ENCODE measurements at places on chromosomes 13 and 19. TPM values are rescaled to one million over a fixed set of nuclear protein-coding genes. Genes with fewer than 3 reads are reported as not detected.

Gene SPTBN4
- total RNA-seq, result 1.2 TPM

Gene FBN3
- 118 TPM for total RNA-seq

Gene ZNF154
- total RNA-seq, result 19.3 TPM

Gene VSTM1
- total RNA-seq, result not detected

Gene KLC3
- 4.8 TPM for total RNA-seq

Gene IL17D
- total RNA-seq, result 0.88 TPM

Gene GPR183
- total RNA-seq, result not detected

Gene C1QTNF9
- total RNA-seq, result not detected

Gene IQCN
- 2.4 TPM for total RNA-seq

Gene EEF1AKMT1
- 6.8 TPM for total RNA-seq

Gene NOTCH3
- total RNA-seq, result 171 TPM

Gene URI1
- 38.0 TPM for total RNA-seq

Gene SCEL
- total RNA-seq, result not detected

Gene ZNF844
- total RNA-seq, result 18.7 TPM

Gene FXYD1
- total RNA-seq, result 1.9 TPM

Gene B3GNT8
- total RNA-seq, result 4.7 TPM

Gene TUBA3C
- total RNA-seq, result not detected

Gene NCR1
- total RNA-seq, result 34.5 TPM

Gene PRRG2
- 4.8 TPM for total RNA-seq

Gene RNF17
- not detected for total RNA-seq

Gene C19orf67
- 1.1 TPM for total RNA-seq

Gene RASIP1
- 3.6 TPM for total RNA-seq

Gene S1PR2
- 11.2 TPM for total RNA-seq

Gene LGALS14
- not detected for total RNA-seq

Gene ZNF99
- total RNA-seq, result not detected

Gene LRFN3
- total RNA-seq, result 19.3 TPM

Gene IGSF23
- not detected for total RNA-seq

Gene HCN2
- total RNA-seq, result 0.75 TPM

Gene SERTM1
- total RNA-seq, result 0.13 TPM

Gene SLC10A2
- not detected for total RNA-seq

Gene OR1I1
- not detected for total RNA-seq

Gene ZNF66
- total RNA-seq, result 18.9 TPM

Gene CATSPERD
- total RNA-seq, result not detected

Gene MRPL54
- total RNA-seq, result 38.8 TPM

Gene F10
- 32.2 TPM for total RNA-seq

Gene ELSPBP1
- not detected for total RNA-seq

Gene FAM98C
- 8.6 TPM for total RNA-seq

Gene GPR18
- total RNA-seq, result not detected

Gene ERVV-1
- not detected for total RNA-seq

Gene GEMIN7
- total RNA-seq, result 53.8 TPM

Gene PRX
- total RNA-seq, result 3.3 TPM

Gene ARHGAP33
- 18.0 TPM for total RNA-seq

Gene ZNF888
- 13.7 TPM for total RNA-seq

Gene TRAPPC6A
- 72.7 TPM for total RNA-seq

Gene APC2
- total RNA-seq, result 0.80 TPM
